ENCODE measurements at places on chromosomes 3 and 15.
A peak's percentile ranks its signal among the peaks of the same experiment; 100 is the strongest.

DNA sequence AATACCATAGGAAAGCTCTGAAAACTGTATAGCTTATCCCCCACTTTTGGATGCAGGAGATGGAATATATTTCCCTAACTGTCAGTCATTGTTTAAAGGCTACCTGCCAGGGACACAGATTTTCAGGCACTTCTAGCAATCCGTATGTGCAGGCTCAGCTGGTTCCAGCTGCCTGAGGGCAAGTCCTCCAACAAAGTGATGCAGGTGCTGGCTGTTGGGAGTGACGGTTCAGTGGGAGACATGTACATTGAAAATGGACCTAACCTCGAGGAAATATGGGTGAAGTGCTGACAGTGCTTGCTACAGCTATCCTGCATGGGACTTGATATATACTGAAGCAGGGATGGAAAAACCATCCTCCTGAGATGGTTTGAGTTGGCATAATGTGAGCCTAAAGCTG lies 153.1 kb upstream of the GAP43 start:
- DNase-seq: no peak

DNA sequence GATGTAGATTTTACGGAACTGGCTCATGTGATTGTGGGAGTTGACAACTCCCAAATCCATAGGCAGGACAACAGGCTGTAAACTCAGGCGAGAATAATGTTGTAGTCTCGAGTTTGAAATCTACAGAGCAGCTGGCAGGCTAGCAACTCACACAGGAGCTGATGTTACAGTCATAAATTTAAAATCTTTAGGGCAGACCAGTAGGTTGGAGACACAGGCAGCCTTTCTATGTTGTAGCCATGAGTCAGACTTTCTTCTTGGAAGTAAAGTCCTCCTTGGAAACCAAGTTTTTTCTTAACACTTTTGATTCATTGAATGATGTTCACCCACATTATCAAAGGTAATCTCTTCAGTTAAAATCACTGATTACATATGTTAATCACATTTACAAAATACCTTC lies 89.1 kb upstream of the ALCAM start:
- DNase-seq: no peak

DNA sequence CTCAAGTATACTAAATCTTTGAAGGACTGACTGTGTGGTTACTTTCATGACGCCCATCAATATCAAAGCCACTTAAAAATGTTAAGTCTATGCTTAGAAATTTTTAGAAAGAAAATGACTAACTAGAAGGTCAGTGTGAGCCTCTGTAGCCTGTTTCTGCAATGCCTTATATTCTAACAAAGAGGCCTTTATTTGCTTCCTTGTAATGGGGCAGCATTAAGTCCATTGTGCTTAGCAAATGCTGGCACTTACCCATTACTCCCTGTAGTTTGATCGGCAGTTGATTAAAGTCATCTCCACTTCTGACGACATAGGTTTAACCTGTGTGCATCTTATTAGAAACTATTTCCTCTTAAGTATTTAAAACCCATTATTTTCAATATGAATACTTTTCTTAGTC lies 91.6 kb upstream of the FAM98B start:
- DNase-seq: no peak

- no peak for DNase-seq
Measured at GRCh38 chr3:129558081-129558771, 15.3 kb downstream of the H1-8 start.

GRCh38 chr3:195204360-195205163 lies 66.4 kb downstream of the XXYLT1 start:
- DNase-seq: no peak

- DNase-seq: no peak
Measured at GRCh38 chr15:37586976-37587375, 347.5 kb upstream of the TMCO5A start.

GRCh38 chr3:4850211-4850927 lies 128.9 kb upstream of the BHLHE40 start:
- DNase-seq: no peak

DNA sequence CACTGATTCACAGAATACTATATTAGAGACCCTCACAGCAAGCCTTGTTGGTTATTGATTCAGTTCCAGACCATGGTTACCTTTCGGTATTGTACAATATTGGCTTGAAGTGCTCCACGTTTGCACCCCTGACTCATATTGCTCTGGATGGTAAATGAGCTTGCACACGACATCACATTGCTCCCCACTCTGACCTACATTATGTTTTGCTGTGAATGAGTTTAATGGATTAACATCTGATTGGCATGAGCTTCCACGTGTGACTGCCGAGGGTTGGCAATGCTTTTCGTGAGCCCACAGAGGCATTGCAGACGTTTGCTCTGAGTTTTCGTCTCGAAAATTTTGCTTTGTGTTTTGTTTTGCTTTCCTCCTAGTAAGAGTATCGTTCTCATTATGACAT lies 225.8 kb upstream of the ICE2 start:
- DNase-seq: no peak

DNA sequence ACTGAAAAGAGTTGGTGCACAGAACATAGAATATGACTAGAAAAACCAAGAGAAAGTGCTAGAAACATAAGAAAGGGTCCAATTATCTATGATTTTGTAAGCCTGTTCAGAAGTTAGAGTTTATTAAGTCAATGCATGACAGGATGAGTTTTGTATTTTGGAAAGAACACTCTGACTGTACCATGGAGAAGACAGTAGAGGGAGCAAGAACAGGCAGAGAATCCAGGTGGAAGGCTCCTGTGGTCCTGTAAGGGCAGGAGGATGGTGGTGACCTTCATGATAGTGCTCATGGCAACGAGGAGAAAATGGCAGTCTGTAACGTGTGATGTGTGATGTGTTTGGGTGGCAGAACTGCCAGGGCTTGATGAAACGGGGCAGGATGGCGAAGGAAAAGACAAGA lies 249.1 kb downstream of the CTNNB1 start:
- no peak for DNase-seq

DNA sequence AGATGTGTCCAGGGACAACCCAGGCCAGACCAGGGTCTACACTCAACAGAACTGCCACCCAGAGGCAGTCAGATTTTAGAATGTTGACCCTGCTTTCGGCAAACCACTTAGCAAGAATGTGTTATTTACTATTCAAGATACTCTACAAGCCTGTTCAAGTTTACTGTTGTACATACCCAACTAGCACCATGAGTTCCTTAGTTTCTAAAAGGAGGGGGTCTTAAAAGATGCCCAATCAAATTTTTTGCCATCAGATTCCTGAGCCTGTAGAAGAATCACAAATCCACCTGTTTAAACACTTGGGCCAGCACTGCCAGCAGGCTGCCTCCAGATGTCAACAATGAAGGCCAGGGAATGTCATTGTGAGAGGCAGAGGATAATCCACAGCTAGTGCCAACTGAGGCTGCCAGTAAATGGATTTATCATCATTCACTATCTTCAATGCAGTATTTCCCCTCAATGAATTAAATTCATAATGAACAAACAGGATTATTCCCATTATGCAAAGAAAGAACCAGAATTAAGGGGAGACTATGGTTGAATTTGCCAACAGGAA lies 43.5 kb upstream of the SNRPA1 start:
- DNase-seq: no peak

- DNase-seq: no peak
Measured at GRCh38 chr3:105369500-105370371, 3.0 kb downstream of the ALCAM start.

GRCh38 chr3:65953301-65953812 lies 85.4 kb downstream of the MAGI1 start:
- no peak for DNase-seq

- peak; percentile 60 for DNase-seq
Measured at GRCh38 chr3:129485721-129486663, 42.4 kb upstream of the RHO start.

DNA sequence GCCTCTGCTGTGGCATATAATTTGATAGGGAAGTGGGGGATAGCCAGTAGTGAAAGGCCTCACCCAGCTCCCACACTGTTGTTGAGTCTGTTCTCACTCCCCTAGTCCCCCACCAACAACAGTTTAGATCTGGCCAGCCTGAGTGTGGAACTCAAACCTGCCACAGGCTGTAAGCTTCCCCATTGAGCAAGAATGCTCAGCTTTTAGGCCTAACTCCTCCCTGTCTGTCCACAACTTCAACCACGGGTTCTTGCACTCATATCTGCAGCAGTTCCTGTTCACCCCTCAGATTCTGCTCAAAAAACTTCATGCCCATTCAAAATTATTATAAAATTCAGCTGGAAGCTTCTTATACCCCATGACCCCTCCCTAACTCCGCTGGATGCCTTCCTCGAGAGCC lies 975.1 kb downstream of the NSUN3 start:
- no peak for DNase-seq

DNA sequence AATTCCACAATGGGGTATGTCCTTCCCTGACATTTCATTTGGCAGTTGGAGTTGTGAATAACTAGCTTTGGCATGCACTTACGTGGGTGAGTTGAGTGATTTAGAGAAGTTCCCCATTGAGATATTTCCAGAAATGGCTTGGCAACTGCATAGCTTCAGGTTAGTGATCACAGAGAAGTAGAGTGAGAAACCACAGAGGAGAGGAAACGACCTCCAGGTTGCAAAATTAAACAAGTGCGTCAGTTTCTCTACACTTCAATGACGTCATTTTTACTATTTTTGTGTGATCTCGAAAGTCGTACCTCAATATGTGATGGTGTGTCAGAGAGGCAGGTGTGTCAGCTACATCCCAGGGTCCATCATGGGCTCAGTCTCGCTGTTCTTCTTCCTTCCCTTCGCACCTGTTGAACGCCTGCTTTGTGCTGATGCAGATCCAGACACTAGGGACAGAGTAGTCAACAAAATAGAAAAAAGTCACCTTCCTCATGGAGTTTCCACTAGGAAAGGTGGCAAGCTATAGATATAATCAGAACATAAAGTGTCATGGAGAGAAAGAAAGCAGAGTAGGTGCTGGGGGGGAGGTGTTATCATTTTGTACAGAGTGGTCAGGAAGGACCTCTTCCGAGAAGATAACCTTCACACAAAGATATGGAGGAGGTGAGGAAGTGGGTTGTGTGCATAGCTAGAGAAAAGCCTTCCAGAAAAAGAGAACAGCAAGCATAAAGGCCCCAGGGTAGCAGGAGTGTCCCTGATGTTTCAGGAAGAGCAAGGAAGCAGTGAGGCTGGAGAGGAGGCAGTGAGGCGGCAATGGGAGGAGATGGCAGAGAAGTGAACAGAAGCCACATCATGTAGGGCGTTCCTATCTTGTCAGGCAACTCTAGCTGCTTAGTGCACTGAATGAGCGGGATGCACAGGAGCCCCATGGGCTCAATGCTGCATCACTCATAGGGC lies 75.6 kb downstream of the MCTP2 start:
- no peak for DNase-seq

- DNase-seq: no peak
Measured at GRCh38 chr3:115415246-115415996, 207.9 kb upstream of the GAP43 start.

GRCh38 chr3:121870717-121871116 lies 23.5 kb upstream of the SLC15A2 start:
- no peak for DNase-seq

- DNase-seq: no peak
Measured at GRCh38 chr3:42055291-42055690, 35.9 kb upstream of the TRAK1 start.

DNA sequence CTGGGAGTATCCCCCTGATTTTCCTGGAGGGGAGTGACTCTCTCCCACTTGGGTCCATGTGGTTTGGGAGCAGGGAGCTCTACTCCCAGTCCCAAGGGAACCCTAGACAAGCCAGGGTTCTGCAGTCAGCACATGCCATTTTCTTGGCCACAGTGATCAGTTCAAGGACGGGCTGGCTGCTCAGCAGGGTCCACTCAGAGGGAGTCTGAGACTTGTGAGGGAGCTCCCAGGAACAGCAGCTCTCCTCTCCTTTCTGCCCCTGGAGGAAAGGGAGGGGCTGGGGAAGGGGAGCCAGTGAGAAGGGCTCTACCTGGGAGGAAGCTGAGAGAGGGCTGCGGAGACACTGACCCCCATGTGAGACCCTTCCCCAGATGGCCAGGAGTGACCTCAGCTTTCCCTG lies 29.1 kb upstream of the LMCD1 start:
- DNase-seq: no peak

DNA sequence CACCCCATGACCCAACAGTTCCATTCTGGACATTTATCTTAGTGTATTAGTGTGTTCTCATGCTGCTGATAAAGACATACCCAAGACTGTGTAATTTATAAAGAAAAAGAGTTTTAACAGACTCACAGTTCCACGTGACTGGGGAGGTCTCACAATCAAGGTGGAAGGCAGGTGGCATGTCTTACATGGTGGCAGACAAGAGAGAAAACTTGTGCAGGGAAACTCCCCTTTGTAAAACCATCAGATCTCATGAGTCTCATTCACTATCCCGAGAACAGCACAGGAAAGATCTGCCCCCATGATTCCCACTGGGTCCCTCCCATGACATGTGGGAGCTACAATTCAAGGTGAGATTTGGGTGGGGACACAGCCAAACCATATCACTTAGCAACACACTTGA lies 21.6 kb upstream of the GPD1L start:
- DNase-seq: no peak

- DNase-seq: no peak
Measured at GRCh38 chr15:39613861-39614260, 33.0 kb downstream of the THBS1 start.

DNA sequence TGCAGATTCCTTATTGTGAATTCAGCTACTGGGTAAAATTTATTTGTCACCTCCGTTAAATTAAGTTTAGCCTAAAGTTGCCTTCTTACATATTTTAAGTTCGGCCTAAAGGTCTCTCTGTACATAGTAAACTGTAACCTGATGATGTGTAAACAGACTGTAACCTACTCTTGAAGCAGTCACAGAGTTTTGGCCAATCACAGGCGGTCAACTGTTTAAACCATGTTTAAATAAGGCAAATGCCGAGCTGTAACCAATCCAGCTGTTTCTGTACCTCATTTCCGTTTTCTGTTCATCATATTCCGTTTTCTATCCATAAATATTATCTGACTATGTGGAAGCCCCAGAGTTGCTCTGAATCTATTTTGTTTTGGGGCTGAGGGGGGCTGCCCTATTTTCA lies 2.4 kb upstream of the ADAMTSL3 start:
- DNase-seq: no peak

DNA sequence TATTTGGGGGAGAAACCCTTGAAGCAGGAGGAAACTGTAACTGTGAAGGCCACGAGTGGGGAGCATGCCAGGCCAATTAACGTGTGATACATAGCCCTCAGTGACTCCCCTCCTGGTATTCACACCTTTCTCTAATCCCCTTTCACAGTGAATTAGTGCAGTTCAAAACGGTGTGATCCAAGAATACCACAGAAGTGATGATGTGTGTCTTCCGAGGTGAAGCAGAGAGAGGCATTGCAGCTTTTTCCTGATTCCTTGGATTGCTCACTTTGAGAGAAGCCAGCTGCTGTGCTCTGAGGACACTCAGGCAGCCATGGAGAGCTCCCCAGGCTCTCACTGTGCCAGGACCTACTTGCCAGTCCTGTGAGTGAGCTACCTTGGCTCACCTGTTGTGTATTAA lies 17.3 kb downstream of the NIPA2 start:
- no peak for DNase-seq

GRCh38 chr3:70853161-70853944 lies 540.9 kb upstream of the MDFIC2 start:
- no peak for DNase-seq

DNA sequence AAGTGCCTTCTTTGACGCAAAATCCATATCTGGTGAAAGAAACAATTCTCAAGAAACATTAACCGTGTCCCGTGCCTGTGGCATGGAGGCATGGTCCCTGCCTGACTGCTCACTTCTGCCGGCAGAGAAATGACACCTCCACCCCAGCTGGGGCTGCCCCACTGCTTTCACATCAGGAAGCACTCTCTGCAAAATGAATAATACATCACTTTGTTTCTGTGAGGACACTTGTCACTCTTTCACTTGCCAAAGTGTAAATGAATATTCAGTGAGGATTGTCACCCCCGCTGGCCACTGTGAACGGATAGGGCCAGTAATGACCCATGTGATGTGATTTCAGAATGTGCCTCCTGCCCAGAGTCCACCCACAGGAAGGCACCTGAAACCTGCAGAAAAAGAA lies 31.1 kb upstream of the SLC24A5 start:
- DNase-seq: no peak

Measured in C1 segment of cervical spinal cord (tissue), 14 donors.